ENCODE measurements at places on chromosomes 3 and 15.
A peak's percentile ranks its signal among the peaks of the same experiment; 100 is the strongest.

DNA sequence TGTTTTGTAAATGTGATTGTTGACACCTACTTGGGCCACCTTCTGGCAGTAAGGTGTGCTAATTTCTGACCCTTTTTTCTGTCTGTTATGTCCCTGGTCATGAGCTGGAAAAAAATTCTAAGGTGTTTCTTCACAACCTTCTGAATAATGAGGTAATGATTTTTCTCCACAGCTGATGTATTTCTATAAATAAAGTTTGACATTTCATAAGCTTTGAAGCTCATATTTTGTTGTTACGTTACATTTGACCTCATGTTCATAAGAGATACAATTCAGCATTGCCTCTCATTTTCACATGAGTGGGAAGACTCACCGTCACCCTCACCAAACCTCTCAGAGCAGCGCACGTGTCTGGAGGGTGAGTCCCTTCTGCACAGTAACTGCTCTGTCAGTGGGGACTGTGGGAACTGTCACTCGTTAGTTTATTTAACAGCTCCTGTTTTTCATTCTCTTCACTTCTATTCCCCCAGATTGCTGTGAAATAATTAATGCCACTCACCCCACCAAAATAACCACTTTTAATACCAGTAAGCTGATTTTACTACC is 140.9 kb downstream of the PLCL2 start:
- DNase-seq, result no peak

GRCh38 chr15:48984021-48984710 is 20.4 kb upstream of the SHC4 start:
- DNase-seq, result no peak

- DNase-seq, result no peak
Observed at GRCh38 chr15:48494631-48495030, 150.9 kb downstream of the FBN1 start.

DNA sequence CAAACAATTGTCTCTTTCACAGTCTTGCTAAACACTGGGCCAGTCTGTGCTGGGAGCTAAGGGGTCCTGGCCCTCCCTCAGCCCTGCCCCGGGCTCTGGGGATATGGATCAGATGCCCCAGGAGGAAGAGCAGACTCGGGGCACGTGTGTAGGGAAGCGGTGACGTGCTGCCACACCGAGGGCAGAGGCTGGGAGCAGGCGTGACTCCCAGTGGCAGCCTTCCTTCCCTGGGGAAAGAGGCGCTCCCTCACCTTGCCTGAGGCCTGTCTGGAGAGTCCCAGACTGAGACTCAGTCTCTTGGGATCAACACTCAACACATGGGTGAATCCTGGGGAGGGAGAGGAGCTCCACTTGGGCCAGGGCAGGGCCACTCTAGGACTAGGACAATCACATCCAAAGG is 54.1 kb upstream of the GRIP2 start:
- DNase-seq, result no peak

DNA sequence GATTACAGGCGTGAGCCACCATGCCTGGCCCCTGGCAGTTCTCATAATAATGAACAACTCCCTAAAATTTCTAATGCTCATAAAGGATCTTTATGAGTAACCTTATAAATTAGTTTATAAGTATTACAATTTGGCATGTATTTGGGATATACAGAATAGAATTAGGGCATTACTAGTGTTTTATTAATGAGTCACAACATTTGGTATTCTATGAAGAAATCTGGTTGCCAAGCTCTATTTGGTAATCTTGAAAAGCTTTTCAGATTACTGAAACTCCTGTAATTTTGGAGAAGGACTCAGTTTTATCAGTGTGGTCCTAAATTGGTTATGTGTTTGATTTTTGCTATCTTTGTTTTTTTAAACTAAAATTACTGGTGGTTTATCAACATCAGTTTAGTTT is 45.8 kb downstream of the TM6SF1 start:
- DNase-seq, result peak; percentile 11

- no peak for DNase-seq
Observed at GRCh38 chr15:53539878-53540277, 219.6 kb downstream of the WDR72 start.

DNA sequence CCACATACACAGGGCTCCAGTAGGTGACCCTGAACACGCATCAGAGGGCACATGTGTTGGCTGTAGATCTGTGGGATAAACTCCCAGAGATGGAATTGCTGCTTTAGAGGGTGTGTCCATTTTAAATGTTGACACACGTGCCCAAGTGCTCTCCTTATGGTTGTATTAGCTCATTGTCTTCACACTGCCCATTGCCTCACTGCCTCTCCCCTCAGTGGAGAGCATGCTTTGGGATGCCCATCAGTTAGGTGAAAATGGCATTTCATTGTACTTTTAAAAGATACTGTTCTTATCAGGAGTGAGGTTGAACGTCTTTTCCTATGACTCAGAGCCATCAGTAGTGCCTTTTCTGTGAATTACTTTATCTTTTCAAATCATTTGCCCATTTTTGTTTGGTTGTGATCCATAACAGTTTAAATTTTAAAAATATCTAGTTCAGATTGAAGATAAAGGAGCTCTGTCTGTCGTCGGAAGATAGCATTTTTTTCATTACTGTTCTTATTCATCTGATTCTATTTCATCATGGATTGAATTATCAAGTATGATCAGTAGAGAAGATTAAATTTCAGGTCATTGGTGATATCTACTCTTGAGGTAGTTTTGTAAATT is 120.7 kb downstream of the CHDH start:
- no peak for DNase-seq

DNA sequence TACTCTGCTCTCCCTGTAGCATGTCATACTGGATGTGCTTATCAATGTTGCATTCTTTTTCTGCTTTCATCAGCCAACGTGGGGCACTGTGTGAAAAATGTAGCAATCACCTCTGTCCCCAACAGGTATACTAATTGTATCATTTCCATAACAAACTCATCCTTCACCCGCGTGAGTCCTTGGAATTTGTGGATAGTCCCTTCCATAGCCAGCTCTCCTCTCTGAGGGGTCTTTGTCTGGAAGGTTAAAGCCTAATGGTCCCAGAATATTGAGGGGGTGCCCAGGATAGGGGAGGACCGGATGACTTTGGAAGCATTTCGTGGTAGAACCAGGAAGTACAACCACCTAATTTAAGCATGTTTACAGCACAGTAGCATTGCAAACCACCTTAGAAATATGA is 124.6 kb downstream of the FOXB1 start:
- no peak for DNase-seq

GRCh38 chr3:48119505-48120193 is 68.6 kb downstream of the CDC25A start:
- DNase-seq, result peak; percentile 68

DNA sequence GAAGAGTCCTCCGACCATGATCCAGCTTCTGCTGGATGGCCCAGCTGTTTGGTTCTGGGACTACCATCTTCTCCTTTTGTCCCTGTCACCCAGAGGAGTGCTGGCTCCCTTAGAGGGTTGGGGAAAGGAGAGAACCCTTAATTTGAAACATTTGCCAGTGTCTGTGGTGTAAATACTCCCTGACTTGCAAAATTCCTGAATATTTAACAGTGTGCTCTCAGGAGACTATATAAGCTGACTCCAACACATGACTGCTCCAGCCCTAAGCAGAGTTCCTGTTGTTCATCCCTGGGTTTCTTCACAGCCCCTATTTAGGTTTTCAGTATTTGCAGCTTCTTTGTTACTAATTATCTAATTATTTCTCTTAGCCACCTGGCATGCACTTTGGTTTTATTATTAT is 133.1 kb downstream of the CPNE4 start:
- DNase-seq, result no peak

- DNase-seq, result no peak
Observed at GRCh38 chr3:78398401-78398800, 1358.5 kb downstream of the ROBO2 start.

DNA sequence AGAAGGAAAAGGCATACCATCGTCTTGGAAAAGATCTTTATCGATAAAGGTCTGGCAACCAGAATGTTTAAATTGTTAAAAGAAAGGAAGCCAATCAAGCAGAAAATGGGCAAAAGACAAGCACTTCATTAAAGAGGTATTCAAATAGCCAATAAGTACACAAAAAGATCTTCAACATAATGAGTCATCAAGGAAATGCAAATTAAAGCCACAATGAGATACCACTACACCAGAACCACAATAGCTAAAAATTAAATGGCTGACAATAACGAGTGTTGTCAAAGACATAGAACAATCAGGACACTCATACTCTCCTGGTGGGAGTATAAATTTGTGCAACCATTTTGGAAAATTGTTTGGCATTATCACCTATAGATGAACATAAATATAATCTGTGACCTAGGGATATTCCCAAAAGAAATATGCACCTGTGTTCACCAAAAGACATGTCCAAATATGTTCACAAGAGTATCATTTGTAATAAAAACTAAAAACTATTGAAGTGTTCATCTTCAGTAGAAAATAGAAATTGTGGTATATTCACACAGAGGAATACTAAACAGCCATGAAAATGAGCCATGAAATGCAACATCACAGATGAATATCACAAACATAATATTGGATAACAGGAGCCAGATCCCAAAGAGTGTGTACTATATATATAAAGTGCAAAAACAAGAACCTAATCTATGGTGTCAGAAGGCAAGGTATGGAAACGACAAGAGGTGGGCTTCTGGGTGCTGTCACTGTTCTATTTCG is 14.4 kb upstream of the BTBD1 start:
- no peak for DNase-seq

GRCh38 chr3:140756240-140757016 is 78.6 kb downstream of the TRIM42 start:
- DNase-seq, result no peak

DNA sequence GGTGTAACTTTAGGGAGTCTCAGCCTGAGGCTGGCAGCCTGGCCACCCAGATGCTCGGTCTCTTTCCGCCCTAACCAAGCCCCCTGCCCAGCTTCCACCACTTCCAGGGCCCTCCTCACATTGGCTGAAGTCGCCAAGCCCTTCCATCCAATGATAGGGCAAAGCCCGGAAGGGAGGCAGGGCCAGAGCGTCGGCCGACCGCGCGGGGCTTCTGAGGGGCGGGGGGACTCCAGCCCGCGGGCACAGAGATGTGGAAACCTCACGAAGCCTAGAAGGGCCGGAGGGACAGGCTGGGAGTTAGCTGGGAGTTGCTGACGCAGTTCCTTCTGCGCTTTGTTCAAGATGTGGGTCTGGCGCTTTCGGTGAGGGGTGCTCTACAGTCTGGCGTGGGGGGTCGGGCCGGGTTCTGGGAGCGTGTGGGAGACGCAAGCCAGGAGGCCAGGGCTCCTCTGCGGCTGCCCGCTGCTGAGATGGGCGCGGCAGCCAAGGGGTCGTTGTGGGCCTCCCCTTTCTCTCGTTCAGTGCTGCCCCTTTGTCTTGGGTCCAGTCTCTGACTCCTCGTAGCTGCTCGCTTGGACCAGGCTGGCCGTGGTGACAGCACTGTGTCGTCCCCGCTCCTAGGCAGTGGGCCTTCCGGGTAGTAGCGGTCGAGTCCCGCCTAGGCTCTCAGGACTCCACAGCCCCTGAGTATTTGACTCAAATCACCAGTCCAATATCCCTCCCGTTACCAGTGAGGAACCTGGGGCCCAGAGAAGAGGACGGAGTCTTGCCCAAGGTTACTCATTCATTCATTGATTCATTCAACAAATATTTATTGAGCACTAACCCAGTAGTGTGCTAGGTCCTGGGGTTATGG is at the start of gene ZNF660:
ZNF660 (plus strand) TSS at position 319 of the 856 bp plus-strand sequence. CDS start 9,230 bp downstream, outside the sequence.
- DNase-seq, result peak; percentile 84

GRCh38 chr15:50181969-50182218 is at the start of gene SLC27A2:
Gene SLC27A2 (plus strand): TSS chr15:50182196. CDS start chr15:50182428, 232 bp downstream.
- no peak for DNase-seq

GRCh38 chr3:189635339-189635738 is 4.2 kb downstream of the TP63 start:
- no peak for DNase-seq

- no peak for DNase-seq
Observed at GRCh38 chr3:189698811-189699210, 67.6 kb downstream of the TP63 start.

- DNase-seq, result no peak
Observed at GRCh38 chr15:56628893-56629532, 104.3 kb downstream of the ZNF280D start.

DNA sequence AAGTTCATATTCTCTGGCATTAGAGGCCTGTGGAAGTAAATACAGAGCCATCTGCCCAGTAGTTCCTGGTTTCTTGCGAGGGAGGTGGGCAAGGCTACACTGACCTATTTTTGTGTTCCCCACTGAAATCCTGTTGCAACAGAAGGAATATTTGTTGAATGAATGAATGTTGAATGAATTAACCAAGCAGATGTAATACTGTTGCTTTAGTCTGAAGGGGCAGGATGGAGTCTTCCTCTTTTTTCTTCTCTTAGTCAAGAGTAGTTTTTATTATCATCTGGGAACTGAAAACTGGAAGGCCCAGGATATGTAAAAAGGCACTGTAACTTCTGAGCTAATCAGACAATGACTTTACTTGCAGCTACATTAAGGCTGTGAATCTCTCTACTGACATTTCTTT is 17.1 kb downstream of the BLOC1S6 start:
- no peak for DNase-seq

All from GM03348 (cell line).